Anterior cingulate cortex (tissue), 58 donors: ENCODE measurements at places on chromosomes 3 and 15.

GRCh38 chr3:9399746-9400145, 2.3 kb downstream of the SETD5 start:
- peak; percentile 37 for DNase-seq

- DNase-seq: peak; percentile 4
Measured at GRCh38 chr3:85535517-85535916, 576.7 kb downstream of the CADM2 start.

GRCh38 chr3:69182588-69183316, 60.4 kb upstream of the LMOD3 start:
- DNase-seq: no peak

DNA sequence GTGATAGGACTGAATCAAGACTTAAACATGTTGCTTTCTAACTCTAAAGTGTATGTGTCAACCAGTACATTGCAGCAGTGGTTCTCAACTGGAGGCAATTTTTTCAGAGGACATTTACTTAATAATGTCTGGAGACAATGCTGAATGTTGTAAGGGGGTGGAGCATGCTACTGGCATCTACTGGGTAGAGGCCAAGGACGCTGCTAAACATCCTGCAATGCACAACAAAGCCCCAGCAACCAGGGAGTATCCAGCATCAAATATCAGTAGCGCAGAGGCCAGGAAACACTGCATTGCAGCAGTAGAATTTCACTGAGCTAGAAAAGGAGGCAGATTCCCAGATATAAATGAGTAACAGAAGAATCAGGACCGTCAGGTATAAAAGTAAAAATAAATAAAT, 79.8 kb upstream of the GRM7 start:
- no peak for DNase-seq

- DNase-seq: no peak
Measured at GRCh38 chr3:47577583-47578118, 1.0 kb downstream of the CSPG5 start.

DNA sequence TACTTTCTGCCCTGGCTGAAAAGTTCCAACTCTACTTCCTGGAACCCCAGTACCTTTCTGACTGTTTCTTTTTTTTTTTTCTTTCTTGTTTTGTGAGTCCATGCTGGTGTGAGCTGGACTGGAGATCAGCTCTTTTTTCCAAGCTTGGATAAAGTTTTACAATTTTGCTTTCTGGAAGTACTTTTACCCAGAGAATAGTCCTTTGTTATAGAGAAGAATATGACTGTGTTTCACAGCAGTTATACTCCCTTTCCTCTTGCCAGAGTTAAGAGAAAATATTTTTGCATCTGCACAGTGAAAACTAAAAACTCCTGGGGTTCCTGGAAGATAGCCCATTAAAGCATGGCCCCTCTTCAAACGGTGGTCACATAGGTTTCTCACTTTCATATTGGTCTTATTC, 1100.6 kb downstream of the OTOL1 start:
- DNase-seq: no peak

DNA sequence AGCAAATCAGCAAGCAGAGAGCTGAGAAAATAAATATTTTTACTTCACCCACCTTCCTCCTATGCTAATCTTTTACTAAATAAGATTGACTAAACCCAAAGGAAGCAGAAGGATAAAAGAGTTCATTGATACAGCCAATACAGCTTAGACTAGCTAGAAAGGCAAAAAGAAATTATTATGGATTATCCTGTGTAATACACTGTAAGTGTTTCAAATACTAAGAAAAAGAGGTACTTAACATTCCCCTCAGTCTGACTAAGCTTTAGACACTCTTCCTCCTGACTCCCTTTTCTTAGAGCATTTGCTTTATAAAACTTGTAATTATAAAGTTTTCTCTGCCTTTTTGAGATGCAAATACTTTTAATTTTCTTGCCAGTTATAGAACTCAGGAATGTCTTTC, 848.9 kb upstream of the CADM2 start:
- DNase-seq: no peak

GRCh38 chr3:43742920-43743319, 52.2 kb downstream of the ABHD5 start:
- DNase-seq: no peak

DNA sequence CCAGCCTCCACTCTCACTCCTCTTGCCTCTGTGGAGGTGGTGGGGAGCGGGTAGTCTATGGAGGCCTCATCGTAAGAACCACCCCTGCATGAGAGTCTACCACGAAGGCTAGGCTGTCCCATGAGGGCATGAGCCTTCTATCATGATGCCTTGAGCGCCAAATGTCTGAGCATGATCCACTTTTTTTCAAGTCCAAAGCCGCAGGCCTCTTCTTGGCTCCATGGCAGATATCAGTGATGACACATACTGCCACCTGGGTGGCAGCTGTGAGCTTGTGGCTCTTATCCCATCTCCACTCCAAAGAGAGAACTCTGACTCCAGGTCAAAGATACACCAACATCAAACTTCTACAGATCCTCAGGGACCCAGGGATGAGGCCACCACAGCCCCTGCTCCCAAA, 13.5 kb downstream of the POC1A start:
- no peak for DNase-seq

- no peak for DNase-seq
Measured at GRCh38 chr3:113227146-113227545, 15.8 kb downstream of the BOC start.

GRCh38 chr3:62261736-62262135, 111.6 kb downstream of the FEZF2 start:
- no peak for DNase-seq

- no peak for DNase-seq
Measured at GRCh38 chr3:113537155-113537554, 4.8 kb downstream of the SIDT1 start.

DNA sequence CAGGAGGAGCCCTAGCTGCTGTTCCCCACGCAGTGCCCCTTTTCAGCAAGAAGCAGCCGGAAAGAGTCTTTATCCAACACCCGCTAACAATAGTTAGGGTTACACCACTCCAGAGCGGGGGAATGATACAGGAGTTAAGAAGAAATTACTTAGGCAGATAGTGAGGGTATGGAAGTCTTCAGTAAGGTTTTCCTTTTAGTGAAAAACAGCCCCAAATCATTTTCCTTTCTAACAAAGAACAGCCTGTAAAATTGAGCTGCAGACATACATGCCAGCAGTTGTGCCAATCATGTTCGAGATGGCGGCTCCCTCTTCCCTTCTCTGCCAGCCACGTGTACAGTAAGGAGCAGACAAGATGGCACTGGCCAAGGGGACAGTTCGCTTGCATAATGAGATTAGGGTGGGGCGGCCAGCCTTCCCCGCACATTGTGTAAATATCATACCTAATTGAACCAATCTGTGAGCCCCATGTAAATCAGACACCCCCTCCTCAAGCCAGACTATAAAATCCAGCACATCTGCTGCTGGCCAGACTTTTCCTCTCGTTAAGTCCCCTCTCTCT, 18.5 kb upstream of the SENP5 start:
- DNase-seq: no peak

- no peak for DNase-seq
Measured at GRCh38 chr15:66864871-66865281, 162.8 kb downstream of the SMAD6 start.

GRCh38 chr3:124832782-124833709, 54.1 kb downstream of the ITGB5 start:
- no peak for DNase-seq

GRCh38 chr3:150094150-150094933, 123.6 kb upstream of the PFN2 start:
- no peak for DNase-seq

- no peak for DNase-seq
Measured at GRCh38 chr3:148763156-148763680, 64.4 kb upstream of the CPB1 start.

GRCh38 chr3:7700539-7700938, 801.1 kb upstream of the LMCD1 start:
- DNase-seq: no peak

DNA sequence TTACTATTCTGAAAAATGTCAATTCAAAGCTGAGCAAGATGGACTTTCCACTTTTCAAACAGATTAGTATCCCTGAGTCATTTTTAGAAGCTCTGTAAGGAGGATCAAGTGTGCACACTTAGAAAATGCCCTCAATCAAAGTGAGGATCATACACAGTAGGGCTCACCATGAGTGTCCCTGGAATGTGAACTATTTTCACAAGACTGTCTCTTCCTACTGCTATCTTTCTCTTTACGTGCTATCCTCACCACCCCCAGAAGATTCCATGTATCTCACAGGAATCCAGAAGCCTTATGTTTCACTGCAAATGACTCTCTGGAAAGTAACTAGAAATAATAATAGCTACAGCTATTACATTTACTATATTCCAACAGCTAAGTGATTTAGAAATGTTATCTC, 349.9 kb upstream of the TGFBR2 start:
- no peak for DNase-seq

GRCh38 chr3:189282741-189283140, 111.0 kb downstream of the TPRG1 start:
- no peak for DNase-seq

DNA sequence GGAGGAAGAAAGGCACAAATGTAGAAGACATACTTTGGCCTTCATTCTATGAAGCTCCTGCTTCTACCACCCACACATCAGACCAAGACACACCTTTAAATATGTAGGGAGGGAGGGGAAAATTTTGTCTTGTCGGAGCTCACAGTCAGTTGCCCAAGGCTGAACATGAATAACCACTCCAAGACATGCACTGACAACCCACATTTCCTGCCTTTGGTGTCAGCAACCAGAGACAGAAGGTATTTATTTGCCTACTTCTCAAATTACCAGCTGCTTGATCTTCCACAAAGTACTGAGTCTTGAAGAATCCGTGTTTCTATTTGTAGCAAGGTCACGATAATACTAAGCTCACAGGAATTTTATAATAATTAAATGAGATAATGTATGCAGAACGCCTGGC, 169.7 kb downstream of the KCNMB2 start:
- no peak for DNase-seq

- DNase-seq: no peak
Measured at GRCh38 chr3:10505791-10506585, 602 bp upstream of the ATP2B2 start.

DNA sequence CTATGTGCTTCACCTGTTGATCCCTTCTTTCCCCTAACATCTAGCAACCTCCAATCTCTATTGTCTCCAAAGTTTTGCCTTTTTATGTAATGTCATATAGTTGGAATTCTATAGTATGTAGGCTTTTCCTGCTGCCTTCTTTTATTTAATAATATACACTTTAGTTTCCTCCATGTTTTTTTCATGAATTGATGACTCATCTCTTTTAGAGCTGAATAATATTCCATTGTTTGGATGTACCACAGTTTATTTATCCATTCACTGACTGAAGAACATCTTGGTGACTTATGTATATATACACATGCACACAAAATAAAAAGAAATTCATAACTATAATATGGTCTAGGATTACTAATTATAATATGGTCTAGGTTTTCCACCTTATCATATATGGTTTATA, 1314.2 kb downstream of the OTOL1 start:
- no peak for DNase-seq

- no peak for DNase-seq
Measured at GRCh38 chr3:87563712-87564111, 287.3 kb upstream of the POU1F1 start.

GRCh38 chr15:71171195-71171594, 55.9 kb downstream of the THSD4 start:
- DNase-seq: no peak

GRCh38 chr3:53258600-53259426, 3.0 kb upstream of the TKT start:
- peak; percentile 18 for DNase-seq

DNA sequence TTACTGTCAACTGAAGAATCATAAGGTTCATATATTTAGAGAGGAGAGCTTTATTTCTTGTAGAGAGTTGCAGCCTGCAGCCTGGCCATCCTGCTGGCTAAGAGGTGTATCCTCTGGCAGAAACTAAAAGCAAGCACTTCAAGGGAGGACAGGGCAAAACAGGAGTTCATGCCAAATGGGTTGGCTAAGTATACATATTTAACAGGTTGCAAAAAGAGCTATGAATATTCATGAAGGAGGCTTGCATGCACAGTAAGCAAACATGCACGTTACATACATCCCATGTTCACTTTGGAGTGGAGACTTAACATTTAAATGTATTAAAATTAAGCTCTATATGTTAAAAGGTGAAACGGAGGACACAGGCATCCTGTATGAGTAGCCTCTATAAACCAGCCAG, 354.4 kb downstream of the ERC2 start:
- no peak for DNase-seq

GRCh38 chr3:81164806-81165205, 596.6 kb downstream of the GBE1 start:
- no peak for DNase-seq

DNA sequence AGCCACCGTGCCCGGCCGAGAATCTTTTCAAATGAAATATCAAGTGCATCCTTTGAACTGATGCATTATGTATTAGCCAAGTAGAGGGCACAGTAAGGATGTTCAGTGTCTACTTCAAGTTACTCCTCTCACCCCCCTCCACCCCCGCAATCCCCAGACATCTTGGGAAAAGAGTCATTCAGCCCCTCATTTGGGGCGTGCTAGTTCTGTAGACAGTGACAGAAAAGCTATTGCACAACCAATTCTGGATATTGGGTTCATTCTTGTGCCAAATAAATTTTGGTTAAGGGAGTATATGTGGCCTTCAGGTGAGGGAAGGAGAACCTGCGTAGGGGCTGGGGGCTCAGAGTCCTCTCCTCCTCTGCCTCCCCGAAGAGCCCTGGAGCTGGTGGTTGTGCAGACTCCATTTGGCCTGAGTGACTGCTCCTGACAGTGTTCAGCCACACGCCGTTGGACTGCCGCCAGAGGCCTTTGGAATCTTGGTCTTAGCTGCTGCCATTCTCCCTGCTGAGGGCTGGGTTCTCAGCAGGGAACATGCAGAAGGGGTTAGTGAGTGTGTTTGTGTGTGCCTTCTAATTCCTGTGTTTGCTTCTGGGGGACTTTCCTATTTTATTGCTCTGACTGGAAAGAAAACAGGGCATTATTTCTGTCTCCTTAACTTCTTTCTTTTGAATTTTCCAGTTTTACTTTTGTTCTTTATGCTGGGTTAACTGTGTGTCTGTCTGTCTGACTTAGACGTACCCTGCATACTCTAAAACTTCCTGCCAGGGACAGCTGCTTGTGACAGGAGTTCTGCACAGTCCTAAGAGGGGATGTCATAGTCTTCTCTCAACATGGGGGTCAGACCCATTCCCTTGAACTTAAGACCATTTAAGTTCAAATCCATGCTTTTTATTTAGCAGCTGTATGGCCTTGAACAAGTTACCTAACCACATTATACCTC, 21.0 kb downstream of the RARB start:
- DNase-seq: no peak

GRCh38 chr3:22704166-22704565, 499.0 kb upstream of the UBE2E2 start:
- no peak for DNase-seq

- no peak for DNase-seq
Measured at GRCh38 chr15:60228101-60228500, 169.7 kb downstream of the ANXA2 start.
